ENCODE measurements at places on chromosomes 16 and 17. TPM values are rescaled to one million over a fixed set of nuclear protein-coding genes. Genes with fewer than 3 reads are reported as not detected.

The MT3 gene
- not detected for polyA plus RNA-seq

GRCh38 chr16:7914748-7915147, 582.1 kb downstream of the RBFOX1 start:
- DNase-seq = no peak

The KRT27 gene
- not detected for polyA plus RNA-seq

GRCh38 chr16:72277749-72278148, 105.8 kb upstream of the PMFBP1 start:
- no peak for DNase-seq

GRCh38 chr16:54239456-54239855, 47.1 kb downstream of the IRX3 start:
- peak; percentile 13 for DNase-seq

The HOXB8 gene
- polyA plus RNA-seq = not detected

The TAOK1 gene
- 7.1 TPM for polyA plus RNA-seq

The CMTM1 gene
- polyA plus RNA-seq = 6.0 TPM

The PALB2 gene
- 8.5 TPM for polyA plus RNA-seq

- peak; percentile 93 for DNase-seq
These were observed 426.0 kb upstream of the CDH11 start for GRCh38 chr16:65547772-65548446.

DNA sequence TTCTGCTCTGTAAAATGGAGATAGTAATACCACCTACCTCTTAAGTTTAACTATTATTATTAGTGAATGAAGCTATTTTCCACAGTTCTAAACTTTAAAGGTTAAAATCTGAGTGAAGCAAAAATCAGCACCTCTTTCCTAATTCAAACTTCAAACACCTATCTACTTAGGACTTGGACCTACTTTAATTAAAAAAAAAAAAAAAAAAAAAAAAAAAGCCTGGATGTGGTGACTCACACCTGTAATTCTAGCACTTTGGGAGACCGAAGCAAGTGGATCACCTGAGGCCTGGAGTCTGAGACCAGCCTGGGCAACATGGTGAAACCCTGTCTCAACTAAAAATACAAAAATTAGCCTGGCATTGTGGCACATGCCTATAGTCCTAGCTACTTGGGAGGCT, 5.0 kb upstream of the KANSL1 start:
- no peak for DNase-seq

The GP1BA gene
- polyA plus RNA-seq = not detected

The KRT14 gene
- polyA plus RNA-seq = 0.93 TPM

DNA sequence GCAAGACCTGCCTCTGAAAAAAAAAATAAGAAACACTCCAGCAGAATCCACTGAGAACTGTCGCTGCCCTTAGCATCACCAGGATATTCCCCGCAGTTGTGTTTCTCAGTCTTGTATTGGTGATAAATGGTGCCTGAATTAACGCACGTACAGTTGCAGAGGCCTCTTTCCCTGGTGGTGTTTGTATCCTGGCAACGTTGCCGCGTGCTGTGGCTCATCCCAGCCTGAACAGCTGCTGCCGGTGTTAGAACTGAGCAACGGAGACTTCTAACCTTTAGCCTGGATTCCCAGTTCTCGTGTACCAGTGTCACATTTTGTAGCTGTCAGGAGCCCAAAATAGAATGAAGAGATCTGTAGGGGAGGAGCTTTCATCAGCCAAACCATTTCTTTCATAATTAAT, 4.8 kb downstream of the MLYCD start:
- peak; percentile 28 for DNase-seq

The ZKSCAN2 gene
- 1.0 TPM for polyA plus RNA-seq

DNA sequence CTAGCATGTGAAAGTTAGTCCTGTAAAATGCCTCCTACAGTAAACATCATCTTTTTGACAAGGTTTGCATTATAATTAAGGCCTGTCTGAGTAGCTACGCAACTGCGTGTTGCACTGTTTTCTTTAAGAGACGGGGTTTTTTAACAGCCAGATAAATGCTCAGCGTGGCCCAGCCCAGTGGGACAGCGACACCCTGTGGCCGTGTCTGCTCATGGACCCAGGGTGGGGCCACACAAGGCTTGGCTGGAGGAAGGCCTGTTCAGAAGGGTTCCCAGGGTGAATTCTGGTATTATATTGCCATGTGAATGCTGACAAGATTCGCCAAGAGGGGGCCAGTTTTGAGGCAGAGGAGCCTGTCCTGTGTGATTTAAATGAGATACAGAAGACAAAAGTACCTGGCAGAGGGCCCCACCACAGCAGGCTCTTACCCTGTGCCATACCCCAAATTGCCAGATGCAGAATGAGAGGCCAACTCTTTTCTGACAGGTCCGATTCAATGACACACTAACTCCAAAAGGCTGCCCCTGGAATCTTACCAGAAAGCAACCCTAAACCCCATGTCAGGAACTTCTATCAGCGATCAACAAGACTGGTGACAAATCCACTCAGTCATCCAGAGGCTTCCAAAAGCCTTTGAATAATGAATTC, 65.9 kb upstream of the IRX6 start:
- peak; percentile 80 for DNase-seq

The NOS2 gene
- not detected for polyA plus RNA-seq
